ENCODE measurements at places on chromosomes 16 and 17.

GRCh38 chr17:12737740-12738469 is 51.4 kb upstream of the ARHGAP44 start:
- no peaks in the 10 kb centered on the region for H3K27me3 ChIP-seq
- H3K4me3 ChIP-seq = no peak overlapping the region
- H3K36me3 ChIP-seq = no peaks in the 10 kb centered on the region
- H3K27ac ChIP-seq = no peak overlapping the region
- no peaks in the 10 kb centered on the region for H3K4me1 ChIP-seq
- DNase-seq = no peak

DNA sequence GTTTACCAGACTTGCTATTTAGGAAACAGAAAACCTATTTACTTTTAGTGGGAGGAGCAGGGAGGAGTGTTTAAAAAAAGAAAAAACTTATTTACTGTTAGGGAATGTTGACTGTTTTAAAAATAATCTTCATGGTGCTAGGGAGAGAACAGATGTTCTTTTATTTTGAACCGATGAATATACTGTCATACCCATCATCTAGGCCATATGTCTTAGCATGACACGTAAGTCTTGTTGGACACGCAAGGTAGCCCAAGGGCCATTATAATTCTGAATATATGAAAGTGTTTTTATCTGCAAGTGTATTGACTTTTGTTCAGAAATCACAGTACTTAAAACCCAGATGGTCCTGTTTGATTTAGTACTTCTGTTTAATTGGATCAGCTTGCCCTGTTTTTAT is 11.6 kb downstream of the WIPF2 start:
- peaks cover 14% of the 10 kb centered on the region for H3K4me1 ChIP-seq
- peak overlapping the region; percentile 42 for H3K27ac ChIP-seq
- peaks cover 87% of the 10 kb centered on the region for H3K36me3 ChIP-seq
- no peak for DNase-seq

GRCh38 chr16:69365901-69366300 is 14.3 kb upstream of the TMED6 start:
- DNase-seq = no peak
- H3K36me3 ChIP-seq = peaks cover 74% of the 10 kb centered on the region
- no peak overlapping the region for H3K27ac ChIP-seq
- no peaks in the 10 kb centered on the region for H3K27me3 ChIP-seq

GRCh38 chr16:53545433-53545832 is 42.4 kb upstream of the AKTIP start:
- peak overlapping the region; percentile 47 for H3K4me3 ChIP-seq
- peaks cover 6% of the 10 kb centered on the region for H3K36me3 ChIP-seq
- peak; percentile 8 for DNase-seq
- peak overlapping the region; percentile 86 for H3K27ac ChIP-seq
- no peaks in the 10 kb centered on the region for H3K27me3 ChIP-seq

DNA sequence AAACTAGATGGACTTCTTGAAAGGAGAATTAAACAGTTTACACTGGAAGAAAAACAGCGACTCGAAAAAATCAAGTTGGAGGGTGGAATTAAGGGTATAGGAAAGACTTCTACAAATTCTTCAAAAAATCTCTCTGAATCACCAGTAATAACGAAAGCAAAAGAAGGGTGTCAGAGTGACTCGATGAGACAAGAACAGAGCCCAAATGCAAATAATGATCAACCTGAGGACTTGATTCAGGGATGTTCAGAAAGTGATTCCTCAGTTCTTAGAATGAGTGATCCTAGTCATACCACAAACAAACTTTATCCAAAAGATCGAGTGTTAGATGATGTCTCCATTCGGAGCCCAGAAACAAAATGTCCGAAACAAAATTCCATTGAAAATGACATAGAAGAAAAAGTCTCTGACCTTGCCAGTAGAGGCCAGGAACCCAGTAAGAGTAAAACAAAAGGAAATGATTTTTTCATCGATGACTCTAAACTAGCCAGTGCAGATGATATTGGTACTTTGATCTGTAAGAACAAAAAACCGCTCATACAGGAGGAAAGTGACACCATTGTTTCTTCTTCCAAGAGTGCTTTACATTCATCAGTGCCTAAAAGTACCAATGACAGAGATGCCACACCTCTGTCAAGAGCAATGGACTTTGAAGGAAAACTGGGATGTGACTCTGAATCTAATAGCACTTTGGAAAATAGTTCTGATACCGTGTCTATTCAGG is 85.0 kb downstream of the C17orf58 start:
- H3K36me3 ChIP-seq = peaks cover 81% of the 10 kb centered on the region
- peak overlapping the region; percentile 52 for H3K27ac ChIP-seq
- no peaks in the 10 kb centered on the region for H3K27me3 ChIP-seq
